DMS 273 treated with DMSO at 0.1 percent for 48 hours (cell line): ENCODE measurements at places on chromosomes 16 and 17.

GRCh38 chr17:4600563-4600962, 16.2 kb downstream of the SMTNL2 start:
- no peak for DNase-seq

DNA sequence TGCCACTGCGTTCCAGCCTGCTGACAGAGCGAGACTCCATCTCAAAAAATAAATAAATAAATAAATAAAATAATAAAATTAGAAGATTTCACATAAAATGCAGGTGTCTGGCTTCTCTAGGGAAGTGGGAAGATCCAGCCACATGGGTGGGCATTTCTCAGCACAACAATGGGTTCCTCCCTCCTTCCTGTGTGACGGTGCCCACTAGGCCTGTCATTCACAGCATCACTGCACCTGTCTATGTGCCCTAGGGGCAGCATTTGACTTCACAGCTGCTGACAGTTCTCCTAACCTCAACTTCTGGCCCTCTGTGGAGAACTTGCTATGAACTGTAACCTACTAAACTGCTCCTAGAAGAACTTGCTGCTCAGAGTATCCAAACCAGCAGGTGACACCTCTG, 3.0 kb downstream of the ABHD15 start:
- no peak for DNase-seq

- DNase-seq = no peak
These were observed 814 bp upstream of the CDH3 start for GRCh38 chr16:68644296-68644695.

GRCh38 chr17:66449418-66449977, 147.1 kb downstream of the PRKCA start:
- DNase-seq = no peak

DNA sequence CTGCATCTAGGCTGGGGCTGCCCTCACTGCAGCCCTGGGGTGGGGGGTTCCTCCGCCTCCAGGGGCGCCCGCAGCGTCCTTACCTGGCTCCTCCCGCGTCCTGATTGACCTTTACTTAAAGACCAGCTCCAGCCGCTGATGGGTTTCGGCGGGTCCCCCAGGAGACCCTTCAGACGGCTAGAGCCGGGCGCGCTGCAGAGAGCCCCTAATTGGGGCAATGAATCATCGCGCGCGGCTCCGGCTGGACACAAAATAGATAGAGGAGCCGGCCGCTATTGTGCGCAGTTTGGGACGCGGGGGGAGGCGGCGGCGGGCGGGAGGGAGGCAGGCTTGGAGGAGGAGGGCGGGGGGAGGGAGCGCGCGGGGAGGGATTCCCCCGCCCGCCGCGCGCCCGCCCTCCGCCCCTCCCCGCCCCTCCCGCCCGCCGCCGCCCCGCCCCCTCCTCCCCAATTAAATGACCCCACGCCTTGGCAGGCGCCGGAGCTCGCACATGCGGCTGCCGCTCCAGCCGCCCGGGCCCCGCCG, 56.5 kb upstream of the CIBAR2 start:
- DNase-seq = no peak

DNA sequence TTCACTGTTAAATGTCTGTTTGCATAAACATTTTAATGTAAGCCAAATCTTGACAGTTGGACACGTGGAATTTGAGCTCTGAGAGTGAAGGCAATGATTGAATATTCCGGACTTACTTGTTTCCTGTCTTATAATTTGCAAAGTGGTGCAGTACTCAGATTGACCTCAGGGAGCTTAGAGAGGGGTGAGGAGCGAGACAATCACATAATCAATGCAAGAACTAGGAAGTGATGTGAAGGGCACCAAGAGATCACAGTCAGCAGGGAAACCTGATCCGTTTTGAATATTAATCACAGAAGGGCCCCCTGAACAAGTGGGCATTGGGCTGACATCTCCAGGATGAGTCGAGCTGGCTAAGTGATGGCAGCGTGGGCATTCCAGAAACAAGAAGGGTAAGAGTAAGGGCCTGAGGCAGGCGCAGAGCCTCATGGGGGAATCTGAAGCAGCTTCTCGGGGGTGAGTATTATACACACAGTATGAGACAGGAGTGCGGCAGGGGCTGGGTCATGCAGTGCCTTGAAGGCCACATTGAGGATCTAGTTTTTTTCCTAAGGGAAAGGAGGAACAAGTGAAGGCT, 26.1 kb downstream of the TEX2 start:
- no peak for DNase-seq

DNA sequence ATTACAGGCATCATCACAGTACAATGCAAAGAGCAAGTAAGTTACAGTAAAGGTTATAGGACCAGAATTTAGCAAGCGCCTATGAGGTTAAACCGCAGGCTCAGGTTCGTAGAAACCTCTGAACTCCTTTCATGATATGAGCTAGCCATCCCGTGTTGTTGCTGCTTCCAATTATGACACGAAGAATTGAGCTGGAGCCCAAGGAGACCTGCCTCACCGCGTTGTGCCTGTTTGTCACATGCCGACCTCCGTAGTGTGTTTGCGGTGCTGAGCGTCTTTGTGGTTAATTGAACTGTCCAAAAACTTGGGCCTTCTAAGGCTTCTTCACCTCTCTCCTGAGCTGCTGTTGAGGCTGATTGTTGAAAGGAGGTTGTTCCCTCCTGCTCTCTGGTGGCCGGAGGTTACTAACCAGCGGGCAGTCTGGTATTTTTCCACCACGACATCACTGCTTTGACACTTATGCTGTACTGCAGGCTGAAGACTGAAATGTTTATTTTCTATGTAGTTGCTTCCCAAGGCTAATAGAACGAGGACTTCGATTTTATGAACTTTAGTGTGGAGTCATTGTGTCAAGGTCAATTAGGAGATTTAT, 67.5 kb downstream of the SEC14L1 start:
- peak; percentile 55 for DNase-seq

GRCh38 chr17:40533896-40534295, 31.4 kb downstream of the CCR7 start:
- DNase-seq = no peak

GRCh38 chr16:82824408-82824807, 197.6 kb downstream of the CDH13 start:
- DNase-seq = no peak
